ENCODE measurements at places on chromosomes 7 and 10.

GRCh38 chr10:110861930-110862649, 9.6 kb upstream of the PDCD4 start:
- H3K4me3 ChIP-seq: no peak overlapping the region
- DNase-seq: no peak
- H3K27me3 ChIP-seq: no peaks in the 10 kb centered on the region
- no peaks in the 10 kb centered on the region for H3K36me3 ChIP-seq
- H3K4me1 ChIP-seq: peaks cover 97% of the 10 kb centered on the region

GRCh38 chr10:3412071-3412582, 239.5 kb upstream of the PITRM1 start:
- DNase-seq: no peak
- H3K36me3 ChIP-seq: no peaks in the 10 kb centered on the region
- H3K4me3 ChIP-seq: no peak overlapping the region
- H3K27me3 ChIP-seq: no peaks in the 10 kb centered on the region

- no peak for DNase-seq
- H3K27me3 ChIP-seq: no peaks in the 10 kb centered on the region
- no peaks in the 10 kb centered on the region for H3K36me3 ChIP-seq
- H3K27ac ChIP-seq: no peak overlapping the region
- H3K4me1 ChIP-seq: no peaks in the 10 kb centered on the region
Measured at GRCh38 chr10:131698986-131699385, 201.8 kb upstream of the PPP2R2D start.

GRCh38 chr10:24027107-24027506, 181.8 kb upstream of the KIAA1217 start:
- no peaks in the 10 kb centered on the region for H3K36me3 ChIP-seq
- no peak overlapping the region for H3K27ac ChIP-seq
- no peak overlapping the region for H3K4me3 ChIP-seq
- no peak for DNase-seq
- H3K27me3 ChIP-seq: no peaks in the 10 kb centered on the region

DNA sequence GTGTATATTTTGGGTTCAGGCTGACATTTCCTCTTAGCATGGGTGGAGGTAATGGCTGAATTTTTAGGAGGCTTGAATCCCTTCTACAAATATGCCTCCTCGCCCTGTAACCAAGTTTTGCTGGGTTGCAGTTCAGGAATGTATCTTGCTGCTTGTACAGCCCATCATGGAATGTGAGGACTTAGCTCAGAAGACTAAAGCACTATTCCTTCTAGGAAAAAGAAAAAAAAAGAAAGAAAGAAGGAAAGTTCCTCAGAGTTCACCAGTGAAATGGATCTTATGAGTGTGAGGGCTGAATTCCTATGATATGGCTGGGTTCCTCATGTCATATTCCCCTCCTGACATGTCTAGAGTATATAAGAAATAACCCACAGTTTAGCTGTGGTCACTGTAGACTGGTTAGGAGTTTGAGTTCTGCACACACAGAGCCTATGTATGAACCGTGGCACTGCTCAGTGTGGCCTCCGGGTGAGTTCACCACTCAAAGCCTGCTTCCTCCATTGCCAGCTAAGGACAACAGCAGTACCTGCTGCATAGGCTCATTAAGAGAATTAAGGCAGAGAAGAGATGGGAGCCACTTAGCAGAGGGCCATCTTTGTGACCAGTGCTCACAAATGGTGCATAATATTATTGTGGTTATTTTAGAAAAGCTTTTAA, 114.0 kb downstream of the TACC2 start:
- H3K27ac ChIP-seq: no peak overlapping the region
- H3K27me3 ChIP-seq: no peaks in the 10 kb centered on the region
- no peaks in the 10 kb centered on the region for H3K4me1 ChIP-seq
- H3K36me3 ChIP-seq: no peaks in the 10 kb centered on the region
- DNase-seq: no peak

GRCh38 chr10:47339759-47340607, 8.2 kb upstream of the RBP3 start:
- no peak for DNase-seq
- H3K27ac ChIP-seq: no peak overlapping the region
- H3K36me3 ChIP-seq: no peaks in the 10 kb centered on the region

DNA sequence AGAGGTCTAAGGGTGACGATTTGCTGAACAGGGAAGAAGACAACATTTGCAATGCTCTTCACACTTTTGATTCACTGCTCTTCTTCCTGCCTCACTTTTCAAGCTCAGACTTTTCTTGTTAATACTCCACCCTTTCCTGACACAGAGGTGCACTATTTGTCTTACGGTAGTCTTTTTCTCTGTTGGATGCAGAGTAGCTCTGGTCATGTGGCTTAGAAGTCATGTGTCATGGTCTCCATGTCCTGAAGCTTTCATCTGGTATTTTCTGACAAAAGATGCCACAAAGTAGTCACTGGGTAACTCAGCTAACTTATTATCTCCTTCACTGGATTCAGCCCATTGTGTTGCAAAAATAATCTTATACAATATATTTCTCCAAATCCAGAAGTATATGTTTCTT, 149.1 kb downstream of the TFEC start:
- no peaks in the 10 kb centered on the region for H3K36me3 ChIP-seq
- no peak overlapping the region for H3K4me3 ChIP-seq
- no peaks in the 10 kb centered on the region for H3K4me1 ChIP-seq
- no peak overlapping the region for H3K27ac ChIP-seq

DNA sequence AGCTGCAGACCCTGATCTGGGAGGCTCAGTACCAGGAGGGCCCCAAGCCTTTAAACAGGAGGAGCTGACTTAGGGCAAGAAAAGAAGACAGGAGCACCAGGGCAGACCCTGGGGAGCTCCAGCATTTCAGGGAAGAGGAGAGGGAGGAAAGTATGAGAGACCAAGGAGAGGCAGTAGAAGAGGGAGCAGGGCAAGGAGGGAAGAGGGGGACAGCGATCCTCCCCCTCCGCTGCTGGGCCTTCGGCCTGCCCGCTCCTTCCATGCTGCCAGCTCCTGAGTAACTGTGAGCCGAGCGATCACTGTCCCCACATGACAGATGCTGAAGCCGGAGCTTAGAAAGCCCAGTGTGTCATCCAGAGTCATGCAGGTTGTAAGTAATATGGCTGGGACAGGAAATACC, 65.9 kb downstream of the ALOX5 start:
- H3K4me1 ChIP-seq: no peaks in the 10 kb centered on the region
- H3K27ac ChIP-seq: no peak overlapping the region
- no peak overlapping the region for H3K4me3 ChIP-seq
- H3K36me3 ChIP-seq: no peaks in the 10 kb centered on the region
- DNase-seq: no peak

DNA sequence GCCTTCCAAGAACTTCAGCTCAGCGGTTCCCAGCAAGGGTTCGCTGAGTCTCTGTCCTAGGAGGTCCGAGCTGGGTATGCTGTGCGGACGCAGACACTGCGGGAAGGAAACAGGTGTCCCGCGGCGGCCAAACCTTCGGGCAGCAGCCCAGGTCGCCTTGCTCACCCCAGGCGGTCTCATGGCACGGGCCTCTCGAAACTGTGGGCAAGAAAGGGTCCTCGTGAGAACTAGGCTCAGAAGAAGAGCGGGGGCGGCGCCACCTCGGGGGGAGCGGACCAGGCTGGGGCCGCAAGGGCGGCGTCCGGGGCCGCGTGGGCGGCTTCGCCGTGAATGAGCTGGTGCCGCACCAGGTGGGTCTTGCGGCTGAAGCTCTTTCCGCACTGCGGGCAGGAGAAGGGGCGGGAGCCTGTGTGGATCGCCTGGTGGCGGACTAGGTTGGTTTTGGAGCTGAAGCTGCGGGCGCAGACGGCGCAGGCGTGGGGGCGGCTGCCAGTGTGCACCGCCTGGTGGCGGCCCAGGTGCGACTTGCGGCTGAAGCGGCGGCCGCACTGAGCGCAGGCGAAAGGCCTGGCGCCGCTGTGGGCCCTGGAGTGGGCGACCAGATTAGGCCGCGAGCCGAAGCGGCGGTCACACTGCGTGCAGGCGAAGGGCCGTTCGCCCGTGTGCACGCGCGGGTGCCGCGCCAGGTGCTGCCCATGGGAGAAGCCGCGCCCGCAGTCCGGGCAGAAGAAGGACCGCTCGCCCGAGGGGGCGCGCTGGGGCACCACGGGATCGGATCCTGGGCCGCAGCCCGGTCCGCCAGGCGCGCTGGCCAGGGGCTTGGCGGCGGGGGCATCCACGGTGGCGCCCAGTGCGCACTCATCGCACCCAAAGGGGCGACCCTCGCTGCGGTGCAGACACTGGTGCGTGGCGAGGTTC, 8.6 kb downstream of the ZNF467 start:
- H3K27ac ChIP-seq: no peak overlapping the region
- no peaks in the 10 kb centered on the region for H3K4me1 ChIP-seq
- H3K36me3 ChIP-seq: no peaks in the 10 kb centered on the region
- H3K4me3 ChIP-seq: no peak overlapping the region

GRCh38 chr7:157501581-157501980, 164.8 kb downstream of the DNAJB6 start:
- no peaks in the 10 kb centered on the region for H3K27me3 ChIP-seq
- DNase-seq: peak; percentile 53
- H3K4me3 ChIP-seq: no peak overlapping the region
- H3K36me3 ChIP-seq: no peaks in the 10 kb centered on the region
- peaks cover 21% of the 10 kb centered on the region for H3K4me1 ChIP-seq

DNA sequence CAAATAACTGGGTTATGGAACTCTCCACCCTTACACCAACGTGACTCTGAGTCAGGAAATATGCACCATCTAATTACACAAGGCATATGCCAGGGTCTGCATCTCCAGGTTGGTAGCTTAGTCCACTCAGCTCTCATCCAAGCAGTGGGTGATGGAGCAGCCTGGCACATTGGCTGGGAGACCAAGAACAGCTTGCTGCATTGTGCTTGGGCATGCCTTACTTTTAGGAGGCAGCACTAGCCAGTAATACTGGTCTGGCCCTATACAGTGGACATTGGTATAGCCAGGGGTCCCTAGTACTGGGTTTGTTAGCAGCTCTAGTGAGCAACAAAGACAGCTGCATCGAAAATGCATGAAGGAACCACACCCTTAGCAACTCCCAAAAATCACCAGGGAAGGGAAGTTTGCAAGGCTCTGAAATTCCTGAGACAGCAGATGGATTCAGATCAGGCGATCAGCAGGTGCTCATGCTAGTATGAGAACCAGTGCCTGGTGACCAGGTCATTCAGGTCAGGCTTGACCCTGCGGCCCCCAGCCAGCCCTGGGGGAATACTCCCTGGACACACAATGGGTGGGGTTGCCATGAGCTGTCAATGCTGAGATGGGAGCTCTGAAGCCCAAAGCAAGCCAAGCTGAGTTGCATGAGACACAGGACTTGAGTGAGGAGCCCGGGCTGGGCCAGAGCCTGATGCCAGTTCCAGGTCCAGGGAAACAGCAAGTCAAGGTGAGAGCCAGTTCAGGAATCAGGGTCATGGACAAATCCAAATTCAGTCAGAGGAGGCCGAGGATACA, 217.9 kb upstream of the ZMIZ1 start:
- H3K36me3 ChIP-seq: no peaks in the 10 kb centered on the region
- H3K27me3 ChIP-seq: no peaks in the 10 kb centered on the region
- H3K27ac ChIP-seq: no peak overlapping the region
- no peaks in the 10 kb centered on the region for H3K4me1 ChIP-seq
- DNase-seq: no peak

- no peak for DNase-seq
- no peaks in the 10 kb centered on the region for H3K36me3 ChIP-seq
- peaks cover 46% of the 10 kb centered on the region for H3K4me1 ChIP-seq
- H3K27ac ChIP-seq: no peak overlapping the region
Measured at GRCh38 chr10:110850099-110850498, 21.6 kb upstream of the PDCD4 start.

DNA sequence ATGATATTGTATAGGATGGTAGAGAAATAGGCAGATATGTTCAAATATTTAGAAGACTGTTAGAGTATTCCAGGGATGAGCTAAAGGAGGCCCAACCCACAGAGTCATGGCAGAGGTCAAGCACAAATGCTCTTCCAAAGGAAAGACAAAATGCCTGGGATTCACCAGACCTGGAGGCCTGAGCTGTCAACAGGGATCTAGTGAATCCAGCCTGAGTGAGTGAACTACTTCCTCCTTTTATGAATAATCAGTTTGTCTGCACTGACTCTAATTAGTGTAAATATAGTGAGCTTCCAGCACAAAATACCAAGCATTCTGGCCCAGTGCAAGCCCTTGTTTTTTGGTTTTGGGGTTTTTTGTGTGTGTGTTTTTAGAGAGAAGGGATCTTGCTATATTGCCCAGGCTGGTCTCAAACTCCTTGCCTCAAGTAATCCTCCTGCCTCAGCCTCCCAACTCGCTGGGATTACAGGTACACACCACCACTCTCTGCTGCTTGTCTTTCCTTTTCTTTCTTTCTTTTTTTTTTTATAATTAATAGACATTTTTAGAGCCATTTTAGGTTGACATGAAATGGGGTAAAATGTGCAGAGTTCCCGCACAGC, 244.4 kb downstream of the SKIDA1 start:
- H3K4me3 ChIP-seq: no peak overlapping the region
- no peaks in the 10 kb centered on the region for H3K4me1 ChIP-seq
- no peaks in the 10 kb centered on the region for H3K27me3 ChIP-seq
- no peak for DNase-seq

DNA sequence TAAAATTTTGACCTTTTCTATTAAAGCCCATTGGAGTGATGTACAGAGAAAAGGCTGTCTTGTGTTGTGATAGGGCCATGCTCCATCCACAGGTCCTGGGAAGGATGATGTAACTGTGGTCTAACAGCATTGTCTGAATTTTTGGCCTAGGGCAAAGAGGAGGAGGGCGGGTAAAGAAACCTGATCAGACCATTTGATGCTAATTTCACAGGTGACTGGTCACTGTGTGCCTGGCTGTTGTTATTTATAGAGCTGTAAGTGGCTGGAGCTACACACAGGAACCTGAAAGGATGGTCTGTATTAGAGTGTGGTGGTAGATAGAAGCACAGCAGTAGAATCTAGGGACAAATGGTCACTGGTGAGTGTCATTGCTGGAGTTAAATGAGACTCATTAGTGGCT, 182.1 kb downstream of the AUTS2 start:
- no peaks in the 10 kb centered on the region for H3K36me3 ChIP-seq
- no peaks in the 10 kb centered on the region for H3K4me1 ChIP-seq
- H3K27ac ChIP-seq: no peak overlapping the region
- no peak for DNase-seq

- no peaks in the 10 kb centered on the region for H3K4me1 ChIP-seq
- peak overlapping the region; percentile 90 for H3K27ac ChIP-seq
- no peaks in the 10 kb centered on the region for H3K36me3 ChIP-seq
- H3K27me3 ChIP-seq: no peaks in the 10 kb centered on the region
- peak; percentile 73 for DNase-seq
Measured at GRCh38 chr7:142782922-142783900, 12.4 kb downstream of the PRSS2 start.

DNA sequence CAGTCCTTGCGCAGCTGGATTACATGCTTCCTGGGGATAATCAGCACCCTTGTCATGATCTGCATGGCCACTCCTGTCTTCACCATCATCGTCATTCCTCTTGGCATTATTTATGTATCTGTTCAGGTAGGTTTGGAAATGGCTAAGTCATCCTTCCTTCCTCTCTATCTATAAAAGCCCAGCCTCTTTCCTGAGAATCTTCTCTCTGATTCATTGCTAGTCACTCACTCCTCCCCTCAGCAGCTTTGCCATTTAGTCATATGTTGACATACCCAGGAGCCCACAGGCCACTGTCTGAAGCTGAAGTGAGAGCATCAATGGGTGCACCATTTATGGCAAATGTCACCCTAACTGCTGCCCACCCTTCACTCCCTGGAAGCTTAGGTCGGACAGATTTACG, 52.0 kb downstream of the ABCC2 start:
- no peak overlapping the region for H3K27ac ChIP-seq
- H3K4me3 ChIP-seq: no peak overlapping the region
- DNase-seq: no peak
- H3K4me1 ChIP-seq: no peaks in the 10 kb centered on the region
- H3K27me3 ChIP-seq: no peaks in the 10 kb centered on the region
